Activated naive CD8-positive, alpha-beta T cell treated with anti-CD3 and anti-CD28 coated beads, Interleukin-2, amount 50 U/mL, for 16 hours (primary cell): ENCODE measurements at places on chromosomes 3 and 15.

DNA sequence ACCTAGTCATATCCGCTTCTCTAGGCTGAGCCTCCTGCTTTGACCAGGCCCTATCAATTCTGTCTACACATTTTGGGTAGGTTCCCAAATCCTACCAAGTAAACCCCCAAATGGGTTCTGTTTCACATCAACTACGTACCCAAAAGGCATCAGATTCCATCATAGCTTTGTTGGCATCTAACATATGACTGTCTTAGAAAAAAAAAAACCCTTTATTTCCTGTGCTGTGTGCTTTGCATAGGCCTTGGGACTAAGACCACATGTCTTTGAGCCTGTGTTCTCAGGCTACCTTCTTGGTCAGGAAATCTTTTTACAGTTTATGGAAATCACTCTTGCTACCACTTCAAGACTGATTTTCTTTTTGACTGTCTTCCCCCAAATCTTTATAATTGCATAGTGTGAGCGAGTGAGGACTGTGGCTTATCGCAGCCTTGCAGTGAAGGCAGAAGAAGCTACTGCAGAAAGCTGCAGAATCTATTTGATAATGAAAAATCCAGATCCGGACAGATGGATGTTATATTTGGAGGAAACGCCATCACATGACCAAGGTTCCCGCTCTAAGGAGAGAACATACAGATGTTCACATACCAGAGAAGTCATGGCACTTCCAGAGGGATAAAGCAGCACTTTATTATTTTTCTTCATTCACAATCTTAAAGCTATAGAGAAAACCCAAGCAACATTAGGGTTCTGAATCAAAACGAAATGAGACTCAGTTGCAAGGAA lies 111.2 kb downstream of the EOMES start:
- DNase-seq, result no peak

DNA sequence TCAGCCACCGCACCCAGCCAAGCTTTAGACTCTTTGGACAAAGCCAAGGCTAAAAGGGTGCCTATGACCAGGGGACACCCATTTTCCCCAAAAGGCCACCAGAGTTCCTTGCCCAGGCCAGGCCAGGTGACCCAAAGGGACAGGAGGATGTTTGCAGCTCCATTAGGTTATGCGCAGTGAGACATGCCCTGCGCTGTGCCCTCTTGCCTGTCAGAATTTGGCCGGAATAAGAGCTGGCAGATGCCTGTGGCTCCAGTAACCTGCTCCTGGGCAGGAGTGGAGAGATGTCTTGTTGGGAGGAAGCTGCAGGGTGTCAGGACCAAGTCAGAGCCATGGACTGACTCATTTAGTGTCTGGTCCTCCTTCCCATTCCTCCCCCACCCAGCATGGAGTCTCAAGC lies 20.5 kb downstream of the DNASE1L3 start:
- no peak for DNase-seq

DNA sequence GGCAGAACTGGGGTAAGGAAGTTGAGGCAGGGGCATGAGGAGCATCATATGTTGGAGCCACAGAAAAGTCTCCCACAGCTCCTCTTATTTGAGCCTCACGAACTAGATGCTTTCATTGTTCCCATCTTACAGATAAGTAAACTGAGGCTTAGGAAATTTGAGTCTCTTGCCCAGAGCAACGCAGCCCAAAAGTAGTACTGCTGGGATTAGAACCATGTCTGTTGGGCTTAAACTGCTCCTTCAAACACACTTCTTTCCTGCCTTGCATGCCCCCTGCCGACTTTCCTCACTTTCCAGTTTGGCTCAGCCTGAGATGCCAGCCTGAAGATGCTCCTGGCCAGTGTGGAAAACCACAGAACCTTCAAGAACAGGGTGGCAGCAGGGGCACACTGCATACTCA lies 43.1 kb upstream of the SLC6A6 start:
- DNase-seq, result no peak

DNA sequence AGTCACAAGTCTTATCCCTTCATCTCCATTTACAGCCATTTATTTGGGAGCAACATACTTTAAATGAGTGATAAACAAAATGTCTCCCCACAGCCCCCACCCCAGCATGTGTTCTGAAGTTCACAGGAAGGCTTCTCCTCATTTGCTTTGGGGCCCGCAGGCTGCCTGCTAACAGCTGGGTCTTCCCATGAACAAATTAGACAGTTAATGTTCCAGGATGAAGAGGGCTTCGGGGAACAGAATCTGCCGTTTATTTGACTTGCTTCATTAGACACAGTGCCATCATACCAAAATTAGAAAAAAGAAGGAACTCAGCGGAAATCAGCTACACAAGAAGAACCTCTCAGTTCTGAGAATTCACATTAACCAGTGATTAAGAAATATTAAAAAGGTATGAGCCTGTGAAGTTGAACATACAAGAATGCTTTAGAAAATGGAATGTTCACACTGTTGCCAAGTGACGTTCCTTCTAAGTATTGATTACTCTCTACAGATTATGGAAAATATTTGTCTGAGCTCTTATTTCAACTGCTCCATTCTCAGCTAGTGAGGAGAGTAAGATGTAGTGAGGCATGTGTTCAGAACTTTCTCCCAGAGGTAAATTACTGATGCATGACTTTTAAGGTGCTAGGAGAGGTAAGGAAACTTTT lies 107.5 kb upstream of the THBS1 start:
- DNase-seq, result no peak

DNA sequence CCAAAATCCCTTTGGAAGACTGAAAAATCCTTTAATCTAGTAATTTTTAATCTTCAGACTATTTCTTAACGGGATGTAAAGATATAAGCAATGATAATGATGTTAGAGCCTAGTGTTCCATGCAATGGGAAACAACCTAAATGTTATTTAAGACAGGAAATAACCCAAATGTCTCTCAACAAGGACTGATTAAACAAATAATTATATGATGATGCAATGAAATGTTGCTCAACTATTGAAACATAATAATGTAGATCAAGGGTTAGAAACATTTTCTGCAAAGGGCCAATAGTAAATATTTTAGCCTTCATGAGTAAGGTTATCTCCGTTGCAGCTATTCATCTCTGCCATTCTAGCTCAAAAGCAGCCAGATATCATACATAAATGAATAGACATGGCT lies 275.4 kb downstream of the NEK10 start:
- DNase-seq, result no peak

GRCh38 chr15:75921732-75922703 lies 18.3 kb downstream of the FBXO22 start:
- no peak for DNase-seq
